HFFc6 (cell line): ENCODE measurements at places on chromosomes 16 and 17. TPM values are rescaled to one million over a fixed set of nuclear protein-coding genes. Genes with fewer than 3 reads are reported as not detected.

DNA sequence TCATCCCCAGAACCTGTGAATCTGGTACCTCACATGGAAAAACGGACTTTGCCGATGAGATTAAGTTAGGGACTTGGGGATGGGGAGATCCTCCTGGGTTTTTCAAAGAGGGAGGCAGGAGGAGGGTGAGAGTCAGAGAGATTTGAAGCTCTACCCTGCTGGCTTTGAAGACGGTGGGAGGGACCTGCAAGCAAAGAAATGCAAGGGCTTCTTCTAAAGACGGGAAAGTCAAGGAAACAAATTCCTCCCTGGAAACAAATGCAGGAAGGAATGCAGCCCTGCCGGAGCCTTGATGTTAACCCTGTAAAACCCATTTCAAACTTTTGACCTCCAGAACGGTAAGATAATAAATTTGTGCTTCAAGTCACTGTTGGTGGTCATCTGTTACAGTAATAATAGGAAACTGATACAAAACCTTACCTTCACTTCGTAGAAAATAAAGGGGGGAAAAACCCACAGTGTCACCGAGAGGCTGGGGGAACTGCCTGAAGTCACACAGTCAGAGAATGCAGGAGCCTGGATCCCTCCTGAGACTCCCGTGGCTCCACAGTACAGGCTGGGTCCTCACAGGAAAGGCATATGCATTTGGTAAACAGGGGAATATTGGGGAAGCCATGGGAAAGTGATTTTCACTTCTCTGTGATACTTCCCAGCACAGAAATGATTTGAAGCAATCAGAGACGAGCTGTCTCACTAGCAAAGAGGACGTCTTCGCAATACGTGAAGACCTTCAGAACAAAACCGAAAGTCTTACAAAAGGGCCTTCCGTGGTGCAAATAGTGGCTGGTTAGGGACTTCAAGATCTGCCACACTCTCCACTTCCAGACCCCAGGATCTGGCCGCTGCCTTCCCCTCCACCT lies 58.9 kb upstream of the CLEC3A start:
- DNase-seq = no peak
- H3K27me3 ChIP-seq = no peaks in the 10 kb centered on the region; the same call in 1 of the 2 replicates
- H3K36me3 ChIP-seq = peaks cover 8% of the 10 kb centered on the region
- no peak overlapping the region for H3K4me3 ChIP-seq
- no peak overlapping the region for H3K27ac ChIP-seq
- H3K4me1 ChIP-seq = no peaks in the 10 kb centered on the region

DNA sequence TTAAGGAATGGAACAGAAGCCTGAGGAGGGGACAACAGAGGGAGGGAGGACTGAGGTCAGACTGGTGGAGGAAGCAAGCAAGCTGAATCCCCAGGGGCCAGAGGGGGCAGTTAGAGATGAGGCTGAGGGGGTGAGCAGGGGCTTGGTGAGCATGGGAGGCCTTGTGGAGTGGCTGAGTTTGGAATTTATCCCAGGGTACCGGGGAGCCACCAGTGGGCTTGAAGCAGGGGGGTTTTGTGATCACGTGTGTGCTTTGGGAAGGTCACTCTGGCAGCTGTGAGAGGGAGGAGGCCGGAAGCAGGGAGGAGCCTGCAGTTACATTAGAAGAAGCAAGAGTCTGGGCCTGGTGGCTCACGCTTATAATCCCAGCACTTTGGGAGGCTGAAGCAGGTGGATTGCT lies 9.8 kb upstream of the CTCF start:
- no peak overlapping the region for H3K4me3 ChIP-seq
- no peak for DNase-seq
- peaks cover 20% of the 10 kb centered on the region for H3K4me1 ChIP-seq
- H3K27ac ChIP-seq = no peak overlapping the region; the same call in 1 of the 2 replicates

GRCh38 chr17:1312261-1312870 lies 32.9 kb downstream of the TRARG1 start:
- no peaks in the 10 kb centered on the region for H3K36me3 ChIP-seq
- H3K27me3 ChIP-seq = peaks cover 26% of the 10 kb centered on the region
- H3K4me3 ChIP-seq = no peak overlapping the region
- no peak overlapping the region for H3K27ac ChIP-seq

GRCh38 chr17:46782250-46782953 lies 36.1 kb downstream of the WNT3 start:
- peaks cover 5% of the 10 kb centered on the region for H3K27me3 ChIP-seq
- H3K36me3 ChIP-seq = no peaks in the 10 kb centered on the region
- no peak overlapping the region for H3K27ac ChIP-seq
- peak; percentile 43 for DNase-seq
- H3K4me1 ChIP-seq = peaks cover 12% of the 10 kb centered on the region

DNA sequence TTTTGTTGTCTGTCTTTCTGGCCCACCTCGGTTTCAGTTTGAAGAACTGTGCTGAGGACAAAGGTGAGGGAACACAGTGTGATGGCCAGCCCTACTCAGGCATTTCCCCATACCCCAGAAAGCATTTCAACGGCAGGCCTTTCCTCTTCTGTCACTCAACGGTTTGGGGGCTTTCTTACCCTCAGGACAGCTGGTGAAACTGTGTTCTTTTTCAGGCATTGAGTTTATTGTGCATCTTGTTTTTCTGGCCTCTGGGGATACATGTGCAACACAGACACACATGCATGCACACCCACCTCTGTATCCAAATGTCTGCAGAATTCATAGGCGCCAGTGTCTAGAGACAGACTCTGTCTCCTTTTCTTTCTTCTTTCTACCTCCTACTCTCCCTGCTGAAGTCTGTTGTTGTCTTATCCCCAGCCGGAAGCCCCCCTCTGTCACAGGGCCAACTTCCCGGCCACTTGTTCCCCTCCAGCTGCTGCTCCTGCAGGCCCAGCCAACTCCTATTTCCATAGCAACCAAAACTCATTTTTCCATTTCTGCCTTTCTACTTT lies 17.0 kb downstream of the CHD9 start:
- peaks cover 53% of the 10 kb centered on the region for H3K36me3 ChIP-seq
- no peak for DNase-seq
- H3K4me1 ChIP-seq = peaks cover 7% of the 10 kb centered on the region; the same call in 1 of the 2 replicates
- H3K27me3 ChIP-seq = no peaks in the 10 kb centered on the region; the same call in 1 of the 2 replicates

GRCh38 chr17:42607769-42608168 lies 1.4 kb downstream of the RETREG3 start:
- peak overlapping the region; percentile 90; the same call in 1 of the 2 replicates for H3K27ac ChIP-seq
- H3K4me1 ChIP-seq = peaks cover 38% of the 10 kb centered on the region
- DNase-seq = no peak
- H3K27me3 ChIP-seq = no peaks in the 10 kb centered on the region
- H3K36me3 ChIP-seq = peaks cover 4% of the 10 kb centered on the region; the same call in 1 of the 2 replicates

- DNase-seq = no peak
- H3K27me3 ChIP-seq = peaks cover 4% of the 10 kb centered on the region
These were observed 25.6 kb downstream of the IL21R start for GRCh38 chr16:27427538-27427937.

DNA sequence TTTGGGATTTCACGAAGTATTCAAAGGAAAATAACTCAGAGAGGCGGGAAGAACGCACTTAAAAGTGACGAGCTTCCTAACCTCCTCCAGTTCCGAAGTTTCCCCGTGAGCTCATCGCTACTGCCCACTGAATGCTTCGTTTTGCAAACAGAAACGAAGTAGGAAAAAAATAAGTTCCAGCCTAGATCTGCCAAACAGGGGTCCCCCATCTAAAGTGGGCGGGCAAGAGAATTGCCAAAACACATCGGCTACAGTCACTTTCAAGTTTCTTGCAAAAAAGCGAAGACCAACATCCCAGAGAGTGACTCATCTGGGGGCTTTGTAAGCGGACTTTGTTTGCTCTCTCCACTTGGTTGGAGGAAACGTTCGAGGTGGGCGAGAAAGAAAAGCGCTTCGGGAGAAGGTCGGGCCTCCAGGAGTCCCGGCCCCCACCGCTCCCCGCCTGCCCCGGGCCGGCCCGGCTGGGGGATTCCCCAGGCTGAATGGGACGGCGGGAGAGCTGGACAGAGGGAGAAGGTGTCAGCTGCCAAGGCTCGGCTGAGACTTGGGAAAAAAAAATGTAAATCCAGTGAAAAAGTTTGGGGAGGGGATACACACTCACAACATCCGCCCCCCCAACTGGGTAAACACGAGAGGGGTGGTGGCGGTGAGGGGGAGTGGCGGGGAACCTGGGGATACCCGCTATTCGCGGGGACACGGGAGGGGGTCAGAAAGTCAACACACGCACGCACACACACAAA lies 1.0 kb downstream of the VEZF1 start:
- H3K4me1 ChIP-seq = peaks cover 86% of the 10 kb centered on the region
- H3K4me3 ChIP-seq = peak overlapping the region; percentile 96
- H3K27me3 ChIP-seq = no peaks in the 10 kb centered on the region; the same call in 1 of the 2 replicates
- peak; percentile 59 for DNase-seq

DNA sequence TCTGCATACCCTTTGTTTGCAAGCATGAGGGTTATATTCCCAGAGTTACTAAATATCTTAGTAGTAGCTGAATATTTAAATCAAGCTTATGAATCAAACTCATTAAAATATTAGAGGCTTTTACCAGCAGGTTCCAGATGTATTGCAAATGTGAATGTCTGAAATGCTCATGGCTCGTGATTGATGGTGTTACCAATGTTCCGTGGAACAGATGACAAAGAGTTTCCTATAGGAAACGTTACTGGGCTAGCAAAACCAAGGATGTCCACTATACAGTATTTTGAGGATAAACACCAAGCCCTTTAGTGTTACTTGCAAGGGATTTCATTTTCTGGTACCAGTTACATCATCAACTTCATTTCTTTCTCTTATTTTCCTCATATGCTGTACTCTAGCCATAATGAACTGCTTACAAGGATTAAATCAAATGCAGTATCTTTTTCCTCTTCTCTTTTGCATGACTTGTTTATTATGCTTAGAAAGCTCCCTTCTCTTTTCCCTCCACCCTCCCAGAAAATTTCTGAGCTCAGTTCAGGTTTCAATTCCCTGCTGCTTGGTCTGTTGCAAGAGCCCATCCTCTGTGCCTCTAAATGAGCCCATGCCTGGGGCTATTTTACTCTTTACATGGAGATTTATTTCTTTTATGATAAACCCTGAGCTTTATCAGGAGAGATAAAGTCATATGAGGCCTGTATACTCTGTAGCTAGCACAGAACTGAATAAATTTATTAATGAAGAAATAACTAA lies 1537.1 kb upstream of the GOT2 start:
- no peak overlapping the region for H3K4me3 ChIP-seq
- no peak for DNase-seq
- H3K27me3 ChIP-seq = peaks cover 1% of the 10 kb centered on the region; the same call in 1 of the 2 replicates
- H3K4me1 ChIP-seq = no peaks in the 10 kb centered on the region
- no peak overlapping the region for H3K27ac ChIP-seq

DNA sequence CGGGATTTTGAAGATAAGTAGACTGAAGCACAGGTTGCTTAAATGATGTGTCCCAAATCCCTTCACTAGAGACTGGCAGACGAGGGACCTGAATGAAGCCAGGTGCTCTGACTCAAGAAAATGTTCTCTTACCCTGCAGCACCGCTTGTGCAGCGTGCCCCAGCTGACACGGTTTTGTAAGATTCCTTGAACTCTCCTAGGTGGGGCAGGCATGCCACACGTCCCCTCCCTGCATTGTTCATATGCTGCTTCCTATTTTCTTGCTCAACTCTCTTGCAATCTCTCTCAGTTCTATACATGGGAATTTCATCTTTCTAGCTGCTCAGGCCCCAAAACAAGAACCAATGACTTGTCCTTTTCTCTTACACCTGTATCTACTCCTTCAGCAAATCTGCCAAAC lies 22.1 kb upstream of the HNF1B start:
- H3K27ac ChIP-seq = no peak overlapping the region
- no peak overlapping the region for H3K4me3 ChIP-seq
- DNase-seq = no peak
- no peaks in the 10 kb centered on the region for H3K36me3 ChIP-seq

Gene ALDH3A1
- not detected in 3 replicates for total RNA-seq

Gene PLLP
- total RNA-seq = not detected in 3 replicates
